ENCODE measurements at places on chromosomes 2 and 18.

- DNase-seq = no peak
Measured at GRCh38 chr2:71277536-71278103, 50.7 kb upstream of the PAIP2B start.

- no peak for DNase-seq
Measured at GRCh38 chr2:220432645-220433044, 805.2 kb downstream of the SLC4A3 start.

DNA sequence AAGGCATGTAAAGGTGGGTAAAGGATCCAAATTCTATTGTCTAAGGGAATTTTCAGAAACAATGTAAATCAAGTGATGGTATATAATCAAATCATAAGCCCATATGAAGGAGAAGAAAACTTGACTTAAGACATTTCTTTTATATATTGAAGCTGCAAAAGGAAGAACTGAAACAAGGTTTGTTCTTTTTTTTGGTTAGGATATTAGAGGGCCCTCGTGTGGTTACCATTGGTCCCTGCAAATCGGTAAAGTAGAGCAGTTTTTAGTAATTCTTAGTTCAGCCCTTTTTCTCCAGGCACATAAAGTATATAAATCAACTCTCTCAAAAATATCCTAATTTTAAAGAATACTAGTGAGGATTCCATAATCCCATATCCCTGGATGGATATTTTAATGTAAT, 105.6 kb upstream of the STK17B start:
- DNase-seq = no peak

- no peak for DNase-seq
Measured at GRCh38 chr2:150624001-150624401, 136.5 kb upstream of the RND3 start.

DNA sequence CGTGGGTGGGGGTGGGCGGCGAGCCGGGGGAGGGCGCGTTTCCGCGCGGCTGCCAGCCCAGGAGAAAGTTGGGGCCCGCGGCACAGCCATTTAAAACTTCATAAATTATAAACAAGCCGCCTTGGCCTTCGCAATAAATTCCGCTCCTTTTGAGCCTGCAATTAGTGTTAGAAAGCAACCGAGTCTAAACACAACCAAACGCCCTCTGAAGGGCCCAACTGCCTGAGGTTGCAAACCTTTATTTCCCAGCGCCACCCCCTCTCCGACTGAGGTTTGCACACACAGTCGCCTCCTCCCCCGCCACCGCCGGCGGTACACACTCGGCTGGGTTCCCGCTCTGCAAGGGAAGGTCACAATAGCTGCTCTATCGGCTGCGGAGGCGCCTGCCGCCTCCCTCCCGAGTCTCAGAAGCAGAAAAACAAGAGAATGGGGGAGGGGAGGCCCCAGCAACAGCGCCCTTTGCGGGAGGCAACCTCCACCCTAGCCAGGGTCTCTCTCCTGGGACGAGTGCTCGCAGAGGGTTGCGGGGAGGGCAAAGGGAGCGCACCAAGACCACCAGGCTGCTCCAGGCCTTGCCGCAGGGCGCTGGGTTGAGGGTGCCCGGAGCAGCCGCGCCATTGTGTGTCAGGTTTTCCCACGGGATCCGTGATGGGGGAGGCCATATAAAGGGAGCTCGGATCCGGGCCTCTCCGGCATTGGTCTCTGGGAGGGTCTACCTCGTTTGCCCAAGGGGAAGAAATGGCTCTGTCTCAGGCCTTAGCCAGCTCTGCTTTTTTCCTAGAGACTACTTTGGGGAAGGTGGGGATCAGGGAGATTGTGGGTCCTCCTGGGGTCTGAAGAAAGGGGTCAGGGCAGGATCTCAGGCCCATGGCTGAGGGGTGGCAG, 13.4 kb upstream of the HOXD1 start:
- no peak for DNase-seq

DNA sequence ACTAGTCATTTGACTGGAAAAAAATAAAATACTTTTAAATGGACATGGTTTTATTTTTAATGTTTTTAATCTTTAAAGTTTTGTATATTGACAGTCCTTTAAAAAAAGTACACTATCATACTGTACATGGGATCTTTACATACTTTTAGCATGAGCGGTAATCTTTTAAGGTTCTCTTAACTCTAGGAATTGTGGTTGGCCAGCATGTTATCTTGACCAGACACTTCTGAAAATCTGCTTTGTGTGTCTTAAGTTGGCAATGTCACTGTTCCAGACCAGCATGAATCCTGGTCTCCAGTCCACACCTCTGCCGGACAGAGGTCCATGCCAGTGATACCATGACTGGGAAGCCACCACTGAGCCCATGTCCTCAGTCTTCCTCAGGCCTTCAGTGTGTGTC, 17.7 kb downstream of the ITGB1BP1 start:
- DNase-seq = no peak

- no peak for DNase-seq
Measured at GRCh38 chr2:67446491-67446911, 49.4 kb downstream of the ETAA1 start.

- DNase-seq = no peak
Measured at GRCh38 chr2:100404411-100404810, 13.1 kb downstream of the CHST10 start.

DNA sequence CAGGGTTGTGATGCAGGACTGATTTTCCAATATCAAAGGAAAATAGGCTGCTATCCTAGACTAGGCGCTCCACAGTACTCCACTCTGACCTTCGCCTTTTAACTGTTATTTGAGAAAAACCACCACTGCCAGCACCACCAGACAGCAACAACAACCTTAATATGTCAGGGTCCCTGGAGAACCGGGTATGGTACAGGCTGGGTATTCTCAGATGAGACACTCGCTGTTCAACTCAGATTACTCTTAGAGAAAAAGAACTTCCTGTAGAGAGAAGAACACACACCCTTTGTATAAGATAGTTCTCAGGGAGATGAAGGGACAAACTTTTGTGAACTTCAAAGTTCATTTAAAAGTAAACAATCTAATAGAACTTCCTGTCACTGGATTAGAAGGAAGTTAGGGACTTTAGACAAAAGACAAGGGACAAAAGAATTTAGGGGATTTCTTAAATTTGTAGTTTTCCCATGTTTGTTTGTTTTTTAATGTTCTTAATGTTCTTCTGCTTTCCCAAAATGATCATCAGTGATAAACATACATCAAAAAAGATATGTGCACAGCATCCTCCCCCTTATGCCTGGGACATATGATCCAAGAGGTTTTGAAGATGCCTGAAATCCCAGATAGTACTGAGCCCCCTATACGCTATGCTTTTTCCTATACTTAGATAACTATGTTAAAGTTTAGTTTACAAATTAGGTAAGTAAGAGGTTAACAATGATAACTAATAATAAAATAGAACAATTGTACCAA, 41.3 kb upstream of the PPP1R1C start:
- DNase-seq = no peak

DNA sequence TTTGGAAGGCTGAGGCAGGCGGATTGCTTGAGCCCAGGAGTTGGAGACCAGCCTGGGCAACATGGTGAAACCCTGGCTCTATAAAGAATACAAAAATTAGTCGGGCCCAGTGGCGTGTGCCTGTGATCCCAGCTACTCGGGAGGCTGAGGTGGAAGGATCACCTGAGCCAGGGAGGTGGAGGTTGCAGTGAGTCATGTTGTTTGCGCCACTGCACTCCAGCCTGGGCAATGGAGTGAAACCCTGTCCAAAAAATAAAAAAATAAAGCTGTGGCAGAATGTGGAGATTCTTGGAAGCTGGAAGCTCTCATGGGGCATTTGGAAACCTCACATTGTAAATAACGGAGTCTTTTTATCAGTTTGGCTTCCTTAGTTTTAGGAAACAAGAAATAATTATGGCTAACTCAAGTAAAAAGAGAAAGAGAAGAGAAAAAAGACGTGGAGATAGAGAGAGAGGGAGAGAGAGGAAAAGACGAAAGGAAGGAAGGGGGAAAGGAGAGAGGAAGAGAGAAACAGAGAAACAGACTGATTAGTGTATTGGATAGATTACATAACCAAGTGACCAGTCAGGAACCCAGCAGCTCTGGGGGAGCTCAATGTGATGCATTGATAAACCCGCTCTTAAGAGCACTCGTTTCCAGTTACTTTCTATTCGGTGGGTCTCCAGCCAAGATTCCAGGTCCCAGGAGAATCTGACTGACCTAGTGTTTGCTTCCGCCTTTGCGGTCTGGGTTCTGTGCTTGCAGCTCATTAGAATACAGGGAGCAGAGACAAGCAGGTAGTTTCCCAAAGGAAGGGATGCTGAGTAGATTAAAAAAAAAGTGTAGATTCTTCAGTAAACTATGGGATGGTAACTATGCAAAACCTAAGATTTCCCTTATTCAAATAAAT, 1.1 kb upstream of the SPAST start:
- DNase-seq = no peak

DNA sequence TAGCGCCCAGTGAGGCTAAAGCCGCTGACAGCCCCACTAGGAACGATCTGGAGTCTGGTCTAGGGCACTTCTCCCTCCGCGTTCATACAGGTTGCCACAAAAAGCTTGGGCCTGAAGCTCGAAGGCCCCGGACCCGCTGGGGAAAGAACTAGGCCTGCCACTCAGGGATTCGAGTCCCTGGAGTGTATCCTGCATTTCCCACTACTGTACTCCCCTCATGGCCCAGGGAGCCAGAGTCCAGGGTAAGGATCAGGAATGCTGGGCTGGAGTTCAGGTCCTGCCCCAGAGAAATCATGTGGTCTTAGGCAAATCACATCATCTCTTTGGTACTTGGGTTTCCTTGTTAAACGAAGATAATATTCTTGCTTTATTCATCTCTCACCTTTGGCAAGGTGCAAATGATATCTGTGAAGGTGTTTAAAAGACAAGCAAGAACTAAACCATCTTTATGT, 1.4 kb upstream of the ZFP36L2 start:
- DNase-seq = no peak

DNA sequence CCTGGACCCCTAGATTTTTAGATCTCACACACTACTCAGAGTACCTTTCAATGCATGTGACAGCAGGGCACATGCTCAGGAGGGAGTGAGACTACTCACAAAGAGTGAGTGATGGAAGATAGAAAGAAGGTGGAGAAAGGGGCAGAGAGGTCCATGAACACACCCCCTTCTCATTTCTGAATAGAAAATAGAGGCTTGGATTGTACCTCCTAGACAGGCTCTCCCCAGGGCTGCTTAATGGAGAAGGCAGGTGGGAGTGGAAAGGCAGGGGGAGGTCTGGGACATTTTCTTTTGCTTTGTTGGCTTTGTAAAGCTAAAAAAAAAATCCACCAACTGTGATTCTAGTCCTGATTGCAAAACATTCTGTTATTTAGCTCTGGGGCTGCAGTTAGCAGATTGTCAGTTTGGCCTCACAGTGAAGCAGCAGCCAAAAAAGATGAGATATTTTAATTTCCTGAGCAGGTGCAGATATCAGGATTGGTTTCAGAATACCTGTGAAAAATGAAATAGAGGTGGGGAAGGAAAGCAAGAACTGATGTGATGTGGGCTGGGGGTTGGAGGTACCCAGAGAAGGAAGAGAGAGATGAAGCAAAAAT, 119.3 kb upstream of the GYPC start:
- DNase-seq = no peak
